ENCODE measurements at places on chromosomes 6 and 20.

DNA sequence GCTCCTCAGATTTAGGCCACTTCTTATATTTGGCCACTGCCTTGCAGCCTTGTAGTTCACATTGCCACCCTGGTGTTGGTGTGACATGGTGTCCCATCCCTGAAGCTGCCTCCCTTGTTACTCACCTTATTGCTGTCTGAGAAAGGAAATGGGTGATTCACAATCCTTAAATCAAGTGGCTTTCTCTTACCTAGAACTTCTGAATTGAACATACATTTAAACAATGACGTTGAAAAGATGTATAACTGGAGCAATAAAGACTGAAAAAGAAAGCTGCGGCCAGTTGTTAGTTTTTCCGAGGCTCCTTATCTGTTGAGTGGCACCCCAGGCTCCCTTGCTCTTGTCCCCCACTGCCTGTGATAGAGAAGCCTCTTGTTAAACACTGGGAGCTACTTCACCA is 28.8 kb upstream of the GNRH2 start:
- no peak for DNase-seq

DNA sequence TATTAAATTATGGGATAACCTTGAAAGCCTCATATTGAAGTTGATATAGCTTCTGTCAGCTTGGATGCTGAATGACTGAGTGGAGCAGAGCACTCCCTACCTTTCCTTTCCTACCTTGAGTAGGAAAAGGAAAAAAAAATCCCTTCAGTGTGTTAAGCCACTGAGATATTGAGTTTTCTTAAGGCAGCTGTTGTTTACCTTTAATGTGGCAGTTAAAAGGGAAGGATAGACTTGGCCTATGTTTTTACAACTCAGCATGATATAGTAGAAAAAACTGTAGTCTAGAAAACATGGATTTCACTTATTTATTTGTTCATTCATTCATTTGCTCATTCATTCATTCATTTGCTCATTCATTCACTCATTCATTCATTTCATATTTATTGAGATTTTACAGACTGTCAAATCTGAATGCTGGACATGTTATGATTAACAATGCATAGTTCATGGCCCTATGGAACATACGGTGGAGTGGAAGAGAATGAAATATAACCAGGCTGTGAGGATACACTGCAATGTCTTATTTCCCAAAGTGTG is 131.5 kb upstream of the MAN1A1 start:
- no peak for DNase-seq

DNA sequence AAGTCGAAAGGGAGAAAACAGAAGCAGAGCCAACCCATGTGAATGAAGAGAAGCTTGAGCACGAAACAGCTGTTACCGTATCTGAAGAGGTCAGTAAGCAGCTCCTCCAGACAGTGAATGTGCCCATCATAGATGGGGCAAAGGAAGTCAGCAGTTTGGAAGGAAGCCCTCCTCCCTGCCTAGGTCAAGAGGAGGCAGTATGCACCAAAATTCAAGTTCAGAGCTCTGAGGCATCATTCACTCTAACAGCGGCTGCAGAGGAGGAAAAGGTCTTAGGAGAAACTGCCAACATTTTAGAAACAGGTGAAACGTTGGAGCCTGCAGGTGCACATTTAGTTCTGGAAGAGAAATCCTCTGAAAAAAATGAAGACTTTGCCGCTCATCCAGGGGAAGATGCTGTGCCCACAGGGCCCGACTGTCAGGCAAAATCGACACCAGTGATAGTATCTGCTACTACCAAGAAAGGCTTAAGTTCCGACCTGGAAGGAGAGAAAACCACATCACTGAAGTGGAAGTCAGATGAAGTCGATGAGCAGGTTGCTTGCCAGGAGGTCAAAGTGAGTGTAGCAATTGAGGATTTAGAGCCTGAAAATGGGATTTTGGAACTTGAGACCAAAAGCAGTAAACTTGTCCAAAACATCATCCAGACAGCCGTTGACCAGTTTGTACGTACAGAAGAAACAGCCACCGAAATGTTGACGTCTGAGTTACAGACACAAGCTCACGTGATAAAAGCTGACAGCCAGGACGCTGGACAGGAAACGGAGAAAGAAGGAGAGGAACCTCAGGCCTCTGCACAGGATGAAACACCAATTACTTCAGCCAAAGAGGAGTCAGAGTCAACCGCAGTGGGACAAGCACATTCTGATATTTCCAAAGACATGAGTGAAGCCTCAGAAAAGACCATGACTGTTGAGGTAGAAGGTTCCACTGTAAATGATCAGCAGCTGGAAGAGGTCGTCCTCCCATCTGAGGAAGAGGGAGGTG is 38.7 kb downstream of the ZBTB2 start:
- no peak for DNase-seq

DNA sequence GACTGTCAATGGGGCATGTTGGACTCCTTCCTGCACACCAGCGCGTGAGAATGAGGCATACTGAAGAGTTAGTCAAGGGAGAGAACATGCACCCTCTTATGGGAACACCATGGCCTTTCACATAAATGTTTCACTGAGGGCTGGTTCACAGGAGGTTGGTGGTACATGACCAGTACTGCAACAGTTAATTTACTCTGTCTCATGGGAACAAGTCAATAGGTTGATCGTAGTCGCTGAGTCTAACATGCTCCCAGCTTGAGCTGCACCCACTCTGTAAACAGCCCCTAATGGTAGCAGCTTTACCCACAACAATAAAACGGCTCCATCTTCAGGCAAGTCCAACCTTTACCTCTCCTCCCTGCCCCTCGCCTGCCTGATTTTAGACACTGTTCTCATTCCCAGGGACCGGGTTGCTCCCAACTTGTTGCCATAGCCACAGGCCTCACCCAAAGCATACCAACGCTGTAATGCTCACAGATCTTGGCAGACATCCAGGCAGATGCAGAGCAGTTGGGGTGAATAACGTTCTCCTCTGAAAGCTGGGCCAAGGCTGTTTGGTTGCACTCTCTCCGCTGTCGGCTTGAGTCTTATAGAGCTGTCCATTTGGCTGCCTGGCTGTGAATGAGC is 111.3 kb downstream of the LY86 start:
- no peak for DNase-seq

- no peak for DNase-seq
These were observed 19.0 kb upstream of the KIFC1 start for GRCh38 chr6:33372526-33373123.
